ENCODE measurements at places on chromosomes 2 and 18.

DNA sequence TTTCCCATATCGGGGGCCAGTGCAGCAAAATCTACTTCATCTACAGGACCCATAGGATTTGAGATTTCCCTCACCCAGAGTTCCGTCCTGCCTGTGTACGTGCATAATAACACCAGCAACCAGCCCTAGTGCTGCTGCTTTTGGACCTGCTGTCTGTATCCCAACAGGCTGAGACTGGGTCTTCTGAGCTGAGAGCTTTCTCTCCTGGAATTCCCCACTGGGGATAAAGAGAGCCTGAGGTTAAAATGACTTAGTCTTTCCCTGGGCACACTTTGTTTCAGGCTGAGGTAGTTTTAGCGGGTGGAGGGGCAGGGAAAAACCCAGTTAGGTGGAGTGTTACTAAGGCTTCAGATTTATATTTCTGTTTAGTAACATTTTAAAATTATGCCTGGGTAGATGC is 62.5 kb downstream of the SERTAD2 start:
- DNase-seq, result no peak

- DNase-seq, result no peak
These were observed 21.1 kb upstream of the CHMP3 start for GRCh38 chr2:86584151-86584913.

GRCh38 chr2:135590619-135591260 is 59.5 kb downstream of the R3HDM1 start:
- no peak for DNase-seq

DNA sequence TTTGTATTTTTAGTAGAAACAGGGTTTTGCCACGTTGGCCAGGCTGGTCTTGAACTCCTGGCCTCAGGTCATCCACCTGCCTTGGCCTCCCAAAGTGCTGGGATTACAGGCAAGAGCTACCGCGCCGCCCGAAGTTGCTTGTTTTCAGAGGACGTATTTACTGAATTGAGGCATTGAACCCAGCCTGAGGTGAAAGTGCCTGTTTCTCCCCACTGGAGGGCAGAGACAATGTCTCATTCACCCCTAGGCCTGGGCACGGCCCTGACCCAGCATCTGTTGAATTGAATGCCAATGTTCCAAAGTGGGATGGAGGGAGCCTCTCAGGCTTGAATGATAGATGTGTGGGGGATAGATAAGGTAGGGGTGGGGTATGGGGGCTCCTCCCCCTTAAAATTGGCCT is 4.5 kb upstream of the TMBIM1 start:
- no peak for DNase-seq

- DNase-seq, result no peak
These were observed 121.3 kb upstream of the NRXN1 start for GRCh38 chr2:51153236-51153635.

GRCh38 chr2:21260311-21260710 is 136.5 kb downstream of the TDRD15 start:
- no peak for DNase-seq

- no peak for DNase-seq
These were observed 78.8 kb downstream of the ASAP2 start for GRCh38 chr2:9285385-9285920.

DNA sequence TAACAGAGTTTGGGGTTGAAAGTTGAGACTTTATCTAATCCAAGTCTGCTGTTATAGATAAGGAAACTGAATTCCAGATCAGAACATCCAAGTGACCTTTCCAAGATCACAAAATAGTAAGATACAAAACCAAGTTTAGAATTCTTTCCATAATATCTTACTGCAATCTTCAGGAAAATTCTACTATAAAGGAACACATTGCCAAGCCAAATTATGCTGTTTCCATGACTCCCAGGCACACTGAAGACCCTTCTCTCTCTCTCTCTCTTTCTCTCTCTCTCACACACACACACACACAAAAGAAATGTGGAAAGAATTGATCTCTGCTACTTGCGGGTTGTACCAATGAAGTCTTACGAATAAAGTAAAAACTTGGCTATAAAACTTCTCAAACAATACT is 398.4 kb downstream of the METTL4 start:
- no peak for DNase-seq

GRCh38 chr2:38500283-38500634 is 102.5 kb downstream of the HNRNPLL start:
- DNase-seq, result no peak

DNA sequence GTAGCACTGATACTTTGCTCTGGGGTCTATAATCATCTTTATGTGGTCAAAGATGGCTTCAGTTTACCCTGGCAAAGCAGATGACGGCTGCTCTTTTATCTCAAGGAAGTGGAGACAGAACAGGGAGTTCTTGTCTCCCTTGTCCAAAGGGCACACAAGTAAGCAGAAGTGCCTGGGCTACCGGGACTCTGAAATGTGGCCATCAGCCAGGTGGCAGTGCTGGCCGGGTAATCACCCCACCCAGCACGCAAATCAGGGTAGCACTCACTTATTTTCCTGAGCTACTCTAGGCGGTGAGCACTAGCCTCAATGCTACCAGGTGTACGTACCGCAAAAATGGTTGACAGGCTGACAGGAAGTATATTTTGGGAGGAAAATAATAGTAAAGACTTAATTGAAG is 119.7 kb upstream of the ETAA1 start:
- no peak for DNase-seq

- no peak for DNase-seq
These were observed 38.3 kb upstream of the ANKRD44 start for GRCh38 chr2:197348721-197349360.

GRCh38 chr2:14219306-14219705 is 413.2 kb upstream of the LRATD1 start:
- no peak for DNase-seq

GRCh38 chr2:99489063-99489760 is 605 bp downstream of the REV1 start:
- DNase-seq, result peak; percentile 8

GRCh38 chr2:6671913-6672312 is 193.8 kb downstream of the CMPK2 start:
- DNase-seq, result no peak

- no peak for DNase-seq
These were observed 7.4 kb downstream of the MYL12B start for GRCh38 chr18:3269241-3269913.

- no peak for DNase-seq
These were observed 79.7 kb upstream of the TAF1B start for GRCh38 chr2:9763356-9764152.

GRCh38 chr2:63053081-63053888 is 2.7 kb downstream of the OTX1 start:
- no peak for DNase-seq

DNA sequence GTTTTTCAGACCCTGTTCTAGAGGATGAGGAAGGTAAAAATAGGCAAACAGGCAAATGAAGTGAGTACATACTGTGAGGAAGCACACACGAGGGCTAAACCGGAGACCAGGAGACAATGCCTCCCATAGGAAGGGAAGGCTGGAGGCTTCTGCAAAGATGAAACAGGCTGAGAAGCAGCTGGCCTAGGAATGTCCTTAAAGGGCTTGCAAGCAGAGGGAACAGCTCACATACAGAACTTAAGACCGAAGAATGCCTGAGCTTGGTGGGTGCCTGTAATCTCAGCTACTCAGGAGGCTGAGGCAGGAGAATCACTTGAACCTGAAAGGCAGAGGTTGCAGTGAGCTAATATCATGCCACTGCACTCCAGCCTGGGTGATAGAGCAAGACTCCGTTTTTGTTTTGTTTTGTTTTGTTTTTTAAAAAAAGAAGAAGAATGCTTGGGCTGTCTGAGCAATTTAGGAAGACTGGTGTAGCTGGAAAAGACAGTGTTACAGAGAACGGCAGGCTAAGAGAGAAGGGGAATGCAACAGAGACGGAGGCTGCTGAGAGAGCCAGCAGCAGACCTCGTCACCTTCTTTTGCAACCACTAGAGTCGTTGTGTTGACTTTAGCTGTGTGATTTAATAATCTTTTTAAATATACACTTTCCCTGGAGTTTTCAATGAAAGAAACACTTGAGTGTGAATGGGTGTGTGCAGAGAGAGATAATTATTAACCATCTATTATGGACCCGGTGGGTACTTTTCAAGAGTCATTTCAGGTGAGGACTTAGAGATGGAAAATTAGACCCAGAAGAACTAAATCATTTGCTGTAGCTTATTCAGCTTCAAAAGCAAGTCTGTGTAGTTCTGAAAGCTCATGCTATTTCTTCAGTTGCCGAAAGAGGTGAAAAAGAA is 232.8 kb downstream of the GALR1 start:
- no peak for DNase-seq

- no peak for DNase-seq
These were observed 82.2 kb downstream of the NFATC1 start for GRCh38 chr18:79477711-79478483.

DNA sequence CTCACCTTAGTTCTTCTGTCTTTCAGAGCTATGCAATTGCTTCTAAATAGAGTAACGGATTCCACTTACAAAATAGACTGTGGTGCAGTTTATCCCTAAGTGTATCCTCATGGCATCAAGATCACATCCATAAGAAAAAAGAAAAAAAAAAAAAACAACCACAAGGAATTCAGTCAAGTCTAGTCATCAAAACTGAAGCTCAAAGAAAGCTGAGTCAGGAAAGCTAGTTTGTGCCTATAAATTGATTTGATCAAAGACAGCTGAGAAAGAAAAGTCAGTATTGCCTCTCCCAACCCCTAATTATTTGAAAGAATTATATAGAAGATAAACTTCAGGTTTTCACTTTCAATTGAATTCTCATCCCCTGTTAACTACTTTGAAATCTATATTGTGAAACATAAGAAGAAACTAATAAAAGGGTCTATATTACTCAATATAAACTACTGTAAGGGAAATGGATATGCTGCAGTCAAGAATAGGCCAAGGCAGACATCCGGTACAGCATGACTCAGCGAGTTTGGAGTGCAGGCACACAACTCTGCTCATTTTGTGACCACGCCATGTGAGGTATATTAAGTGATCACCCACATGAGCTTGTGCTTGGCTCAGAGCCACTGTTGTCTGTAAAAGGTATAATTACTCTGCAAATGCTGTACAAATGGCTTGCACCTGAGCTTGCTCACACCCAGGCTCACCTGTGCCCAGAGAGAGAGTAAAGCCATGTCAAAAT is 568.1 kb upstream of the CRIM1 start:
- DNase-seq, result no peak

DNA sequence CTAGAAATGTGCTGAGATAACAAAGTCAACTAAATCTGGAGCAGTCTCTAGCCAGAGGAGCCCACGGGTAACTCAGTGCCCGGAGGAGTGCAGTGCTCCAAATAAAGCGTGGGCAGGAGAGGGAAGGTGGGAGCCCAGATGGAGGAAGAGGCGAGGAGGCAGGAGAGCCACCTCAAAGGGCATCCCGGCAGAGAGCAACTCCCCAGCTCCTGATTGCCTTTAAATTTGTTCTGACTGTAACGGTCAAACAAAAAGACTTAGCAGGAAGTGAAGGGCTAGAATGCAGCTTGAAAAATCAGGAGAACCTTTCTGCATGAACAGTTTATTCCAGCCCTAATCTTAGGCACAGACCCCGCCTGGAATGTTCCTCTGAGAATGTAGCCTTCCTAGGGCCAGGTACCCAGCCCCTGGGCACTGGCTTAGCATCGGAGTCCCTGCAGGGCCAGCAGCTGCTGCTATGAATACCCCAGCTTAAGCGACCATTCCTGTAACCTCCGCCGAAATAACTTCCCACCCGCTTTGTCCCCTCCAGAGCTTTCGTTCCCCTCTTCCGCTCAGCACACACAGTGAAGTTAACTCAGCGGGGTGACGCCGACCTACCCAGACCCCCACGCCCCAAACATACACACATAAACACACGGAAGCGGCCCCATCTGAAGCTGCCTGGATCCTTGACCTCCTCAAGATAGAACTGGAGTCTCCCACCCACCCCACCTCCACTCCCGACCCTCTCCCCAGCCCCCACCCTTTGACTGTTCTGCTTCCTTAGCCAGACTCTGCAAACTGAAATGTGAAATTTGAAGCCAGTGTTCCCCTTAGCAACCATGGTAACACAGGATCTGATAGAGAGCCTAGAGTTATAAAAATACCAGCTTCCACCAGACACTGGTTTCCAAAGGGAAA is 123.2 kb downstream of the SMAD7 start:
- DNase-seq, result no peak

- no peak for DNase-seq
These were observed 472.1 kb upstream of the DDX18 start for GRCh38 chr2:117342415-117342814.

- no peak for DNase-seq
These were observed 249.3 kb upstream of the GULP1 start for GRCh38 chr2:188042412-188042811.

DNA sequence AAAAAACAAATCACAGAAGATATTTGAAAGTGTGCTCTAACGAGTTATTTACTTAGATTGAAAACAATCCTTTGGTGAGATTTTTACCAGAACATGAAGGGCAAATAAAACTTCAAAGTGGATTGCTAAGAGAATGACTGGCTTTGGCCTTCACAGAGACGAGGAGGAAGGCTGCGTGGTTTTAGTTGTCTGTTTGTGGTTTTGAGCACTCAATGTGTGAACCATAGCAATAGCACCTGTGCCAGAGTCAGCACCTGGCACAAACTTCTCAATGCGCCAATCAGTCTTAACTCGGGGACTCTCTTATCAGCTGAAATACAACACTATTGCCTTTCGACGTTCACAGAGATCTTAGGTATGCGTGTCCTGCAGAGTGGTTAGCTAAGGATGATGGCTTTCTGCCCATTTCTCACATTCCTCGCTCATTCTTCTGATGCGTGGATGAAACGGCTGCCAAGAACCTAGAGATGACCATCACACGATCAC is 70.0 kb downstream of the MBP start:
- DNase-seq, result no peak

DNA sequence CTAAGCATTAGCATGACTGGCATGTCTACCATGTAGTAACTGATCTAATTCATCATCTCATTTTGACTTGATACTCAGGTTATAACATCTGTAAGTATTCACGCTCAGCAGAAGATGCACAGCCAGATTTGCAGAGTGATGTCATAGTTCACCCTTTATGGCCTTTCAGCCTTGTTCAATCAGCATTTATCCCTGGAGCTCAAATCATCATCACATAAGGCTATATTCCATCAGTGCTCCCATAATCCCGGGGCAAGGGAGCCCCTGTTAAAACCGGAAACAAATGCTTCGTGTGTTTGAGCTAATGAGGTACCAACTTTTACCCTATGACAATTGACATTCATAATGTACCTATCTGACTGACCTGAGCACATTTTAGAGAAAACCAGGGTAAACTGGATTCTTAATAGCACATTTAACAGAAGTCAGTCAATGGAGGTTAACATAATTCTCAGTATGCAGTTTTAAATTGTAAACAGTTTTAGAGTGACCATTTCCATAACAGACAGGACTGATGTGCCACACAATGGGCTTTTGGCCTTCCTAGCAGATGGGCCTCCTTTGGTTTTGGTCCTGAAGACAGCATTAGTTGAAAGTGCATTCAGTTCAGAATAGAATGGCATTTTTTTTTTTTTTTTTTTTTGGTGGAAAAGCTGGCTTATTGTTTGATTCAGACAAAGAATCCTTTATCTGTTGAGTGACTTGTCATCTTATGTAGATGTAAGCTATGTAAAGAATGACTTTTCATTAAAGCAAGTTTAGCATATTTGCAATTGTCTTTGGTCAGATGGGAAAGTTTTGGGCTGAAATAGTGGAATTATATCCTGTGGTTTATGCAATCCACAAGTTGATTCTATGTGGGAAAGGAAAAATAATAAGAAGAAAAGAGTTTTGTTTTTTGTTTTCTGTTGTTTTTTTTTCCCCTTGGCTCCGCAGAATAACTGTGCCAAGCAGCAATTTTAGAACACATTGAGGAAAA is 866.0 kb upstream of the ACVR2A start:
- DNase-seq, result no peak

- no peak for DNase-seq
These were observed 49.9 kb downstream of the PLEKHA3 start for GRCh38 chr2:178530131-178530530.

Measured in activated CD8-positive, alpha-beta memory T cell treated with anti-CD3 and anti-CD28 coated beads for 4 hours (primary cell).